ENCODE measurements at places on chromosomes 3 and 15. TPM values are rescaled to one million over a fixed set of nuclear protein-coding genes. Genes with fewer than 3 reads are reported as not detected.
A peak's percentile ranks its signal among the peaks of the same experiment; 100 is the strongest.

DNA sequence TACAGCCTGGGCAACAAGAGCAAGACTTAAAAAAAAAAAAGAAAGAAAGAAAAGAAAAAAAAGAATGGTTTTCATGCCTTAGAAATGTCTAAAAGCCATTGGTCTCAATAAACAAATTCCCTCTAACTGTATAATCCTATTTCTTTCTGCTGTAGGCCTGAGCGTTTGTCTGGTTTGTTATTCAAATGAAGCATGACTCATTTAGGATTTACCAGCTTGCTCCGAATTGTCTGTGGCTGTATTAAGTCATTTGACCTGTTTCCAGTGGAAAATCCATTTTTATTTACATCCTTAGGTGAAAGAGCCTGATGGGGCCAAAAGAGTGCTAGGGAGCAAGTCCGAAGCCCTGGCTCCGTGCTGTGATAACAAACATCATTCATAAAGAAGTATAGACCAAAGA, 73.8 kb downstream of the BDH1 start:
- peak; percentile 72 for DNase-seq

DNA sequence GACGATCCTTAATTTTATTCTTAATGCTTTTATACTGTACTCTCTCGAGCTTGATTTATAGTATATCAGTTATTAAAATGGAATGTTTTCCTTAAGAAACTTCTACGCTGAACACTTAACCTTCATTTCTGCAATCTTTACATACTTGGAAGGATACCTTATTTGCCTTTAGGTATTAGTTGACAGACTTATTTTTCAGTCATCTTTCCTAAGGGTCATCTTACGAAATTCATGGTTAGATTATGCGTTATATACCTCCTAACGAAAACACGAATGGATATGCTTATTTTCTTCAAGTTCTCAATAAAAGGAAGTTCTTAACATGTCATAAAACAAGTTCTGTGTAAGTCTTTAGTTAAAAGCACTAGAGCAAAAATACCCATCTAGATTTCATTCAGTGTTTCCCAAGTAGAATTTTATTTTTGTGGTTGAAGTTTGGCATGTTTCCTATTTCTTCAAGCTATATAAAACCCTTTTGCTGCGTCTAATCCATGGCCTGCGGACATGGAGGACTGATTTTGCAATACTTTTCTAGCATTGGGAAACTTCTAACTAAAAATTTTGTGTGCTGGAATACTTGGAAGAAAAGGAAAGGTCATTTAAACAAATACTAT, 231.3 kb downstream of the TP63 start:
- no peak for DNase-seq

DNA sequence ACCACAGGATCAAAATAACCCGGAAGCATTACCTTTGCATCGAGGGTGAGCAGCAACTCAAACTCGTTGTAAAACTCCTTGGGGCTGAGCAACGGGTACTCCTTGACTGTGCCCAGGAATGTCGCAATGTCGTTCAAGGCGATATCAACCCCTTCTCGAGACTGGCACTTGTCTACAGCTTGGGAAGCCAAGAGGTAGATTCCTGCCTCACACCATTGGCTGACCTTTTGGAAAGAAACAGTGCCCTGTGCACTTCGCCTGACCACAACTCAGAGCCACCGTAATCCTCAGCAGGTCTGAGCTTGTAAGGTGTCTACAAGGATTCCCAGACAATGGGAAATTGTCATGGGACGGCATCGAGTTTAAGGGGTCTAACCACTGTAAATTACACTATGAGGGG, 43.9 kb downstream of the B3GNT5 start:
- DNase-seq, result no peak

GRCh38 chr15:89282631-89283030, 38.9 kb downstream of the FANCI start:
- no peak for DNase-seq

DNA sequence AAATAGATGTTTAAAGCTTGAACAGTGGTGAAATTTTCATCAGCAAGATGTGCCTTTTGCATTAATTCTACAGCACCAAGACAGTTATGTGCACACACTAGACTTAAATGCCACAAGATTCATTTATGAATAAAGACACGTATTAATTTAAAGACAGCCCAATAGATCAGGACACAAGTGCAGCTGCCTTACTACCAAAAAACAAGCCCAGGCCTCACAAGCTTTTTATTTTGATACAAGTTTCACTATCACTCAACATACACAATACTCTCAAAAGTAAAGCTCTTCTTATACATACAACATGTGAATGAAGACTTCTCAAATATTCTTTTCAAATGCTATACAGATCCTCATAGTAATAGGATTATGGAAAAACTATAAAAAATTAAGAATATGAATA, 2.4 kb downstream of the ACAP2 start:
- no peak for DNase-seq

- no peak for DNase-seq
These were observed 1042.7 kb downstream of the PLOD2 start for GRCh38 chr3:145118303-145118702.

Gene PAQR5
- polyA plus RNA-seq, result not detected

Gene TMEM207
- not detected for polyA plus RNA-seq
